Tibial artery (tissue), 4 donors: ENCODE measurements at places on chromosomes 3 and 15.
A peak's percentile ranks its signal among the peaks of the same experiment; 100 is the strongest.

- H3K27ac ChIP-seq: no peak overlapping the region
- no peaks in the 10 kb centered on the region for H3K4me1 ChIP-seq
- no peak overlapping the region for H3K4me3 ChIP-seq
- no peaks in the 10 kb centered on the region for H3K36me3 ChIP-seq
Measured at GRCh38 chr3:132368515-132368914, 48.8 kb upstream of the DNAJC13 start.

DNA sequence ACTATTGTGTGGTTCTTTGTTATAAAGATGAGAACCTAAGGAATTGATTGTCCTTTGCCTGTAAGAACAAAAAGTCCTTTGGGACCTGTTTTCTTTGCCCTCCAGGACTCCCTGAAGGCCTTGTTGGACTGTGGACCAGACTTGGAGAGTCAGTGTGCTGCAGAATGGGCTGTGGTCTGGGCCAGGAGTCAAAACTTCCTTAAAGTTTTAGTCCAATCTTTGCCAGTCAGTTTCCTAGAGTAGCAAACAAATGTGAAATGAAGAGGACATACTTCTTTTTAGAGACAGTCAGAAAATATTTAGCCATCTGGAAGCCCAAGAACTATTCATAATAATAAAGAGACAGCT lies 45.4 kb downstream of the PDE8A start:
- H3K36me3 ChIP-seq: no peaks in the 10 kb centered on the region
- H3K27ac ChIP-seq: peak overlapping the region; percentile 52
- peaks cover 79% of the 10 kb centered on the region for H3K4me1 ChIP-seq

- H3K4me1 ChIP-seq: no peaks in the 10 kb centered on the region
- H3K36me3 ChIP-seq: no peaks in the 10 kb centered on the region
- no peak overlapping the region for H3K4me3 ChIP-seq
- no peak for DNase-seq
- H3K27ac ChIP-seq: no peak overlapping the region
Measured at GRCh38 chr15:92316586-92317295, 76.9 kb upstream of the ST8SIA2 start.

- H3K4me3 ChIP-seq: no peak overlapping the region
- peaks cover 7% of the 10 kb centered on the region for H3K4me1 ChIP-seq
- DNase-seq: no peak
- no peak overlapping the region for H3K27ac ChIP-seq
- no peaks in the 10 kb centered on the region for H3K36me3 ChIP-seq
Measured at GRCh38 chr3:89144080-89144479, 36.7 kb downstream of the EPHA3 start.
